ENCODE measurements at places on chromosomes 5 and 9. TPM values are rescaled to one million over a fixed set of nuclear protein-coding genes. Genes with fewer than 3 reads are reported as not detected.

DNA sequence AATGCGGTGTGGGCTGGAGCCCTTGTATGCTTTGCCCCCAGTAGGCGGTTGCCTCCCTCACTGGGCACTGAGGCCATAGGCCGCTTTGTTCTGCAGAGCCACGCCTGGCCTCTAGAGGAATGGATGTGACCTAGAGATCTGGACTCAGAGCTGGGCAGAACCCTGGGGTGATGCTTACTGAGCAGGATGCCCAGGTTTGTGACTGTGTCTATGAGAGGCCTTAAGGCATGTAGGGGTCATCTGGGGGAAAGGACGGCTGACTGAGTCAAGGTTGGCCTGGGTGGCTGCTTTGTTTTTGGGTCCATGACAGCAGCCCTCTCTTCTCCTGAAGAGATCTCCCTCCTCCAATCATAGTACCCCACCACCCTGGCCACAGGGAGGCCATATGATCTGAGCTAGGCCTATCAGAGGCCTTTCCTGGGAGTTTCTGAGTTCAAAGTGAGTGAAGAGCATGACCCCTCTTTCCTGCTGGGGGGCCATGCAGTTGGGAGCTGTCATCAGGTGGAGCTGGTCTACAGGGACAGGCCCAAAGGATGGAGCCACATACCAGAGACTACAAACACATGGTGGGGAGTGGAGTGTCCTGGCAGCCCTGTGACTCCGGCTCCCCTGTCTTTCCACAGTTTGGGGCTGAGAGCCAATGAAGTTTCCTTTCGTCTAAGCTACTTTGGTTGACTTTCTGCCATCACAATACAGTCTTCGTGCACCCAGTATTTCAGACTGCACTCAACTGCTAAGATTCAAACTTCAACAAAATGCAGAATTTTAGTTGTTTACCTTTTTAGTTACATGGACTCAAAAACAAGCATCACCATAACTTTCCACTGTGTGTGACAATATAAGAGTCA lies 165.4 kb downstream of the AUH start:
- no peak for DNase-seq

DNA sequence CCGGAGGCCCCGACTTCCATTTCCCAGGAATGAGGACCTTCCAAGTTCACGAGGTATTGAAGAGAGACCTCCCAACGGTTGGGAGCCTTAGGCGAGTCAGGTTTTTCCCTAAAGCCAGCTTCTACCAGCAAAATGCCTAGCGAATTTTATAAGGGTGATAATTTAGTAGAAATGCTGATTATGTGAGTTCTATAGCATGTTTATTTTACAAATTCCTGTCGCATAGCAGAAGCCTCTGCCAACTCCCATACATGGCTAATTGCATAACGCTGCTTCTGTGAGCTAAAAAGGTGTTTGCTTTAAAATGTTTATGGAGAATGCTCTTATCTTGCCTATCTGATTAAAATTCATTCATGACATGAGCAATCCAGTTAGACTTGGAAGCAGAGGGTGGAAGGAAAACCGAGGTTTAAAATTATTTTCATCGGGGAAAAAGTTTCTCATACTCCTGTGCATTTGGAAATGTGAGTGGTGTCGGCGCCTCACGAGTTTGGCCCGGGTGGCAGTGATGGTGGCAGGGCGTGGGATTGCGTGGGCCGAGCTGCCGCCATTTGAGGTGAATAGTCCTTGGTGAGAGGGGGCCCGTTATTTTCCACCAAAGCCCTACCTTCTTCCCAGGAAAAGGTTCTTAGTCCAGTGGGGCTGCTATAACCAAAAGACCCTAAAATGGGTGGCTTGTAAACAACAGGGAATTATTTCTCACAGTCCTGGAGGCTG lies 104.4 kb upstream of the FCN2 start:
- DNase-seq = no peak

GRCh38 chr5:32017692-32018367 lies 156.3 kb downstream of the GOLPH3 start:
- no peak for DNase-seq

Gene IPO11
- total RNA-seq = 25.4 TPM

- DNase-seq = no peak
Measured at GRCh38 chr9:96149533-96150280, 152.3 kb downstream of the HSD17B3 start.

- DNase-seq = peak; percentile 32
Measured at GRCh38 chr9:137458194-137459151, 661 bp downstream of the NSMF start.

DNA sequence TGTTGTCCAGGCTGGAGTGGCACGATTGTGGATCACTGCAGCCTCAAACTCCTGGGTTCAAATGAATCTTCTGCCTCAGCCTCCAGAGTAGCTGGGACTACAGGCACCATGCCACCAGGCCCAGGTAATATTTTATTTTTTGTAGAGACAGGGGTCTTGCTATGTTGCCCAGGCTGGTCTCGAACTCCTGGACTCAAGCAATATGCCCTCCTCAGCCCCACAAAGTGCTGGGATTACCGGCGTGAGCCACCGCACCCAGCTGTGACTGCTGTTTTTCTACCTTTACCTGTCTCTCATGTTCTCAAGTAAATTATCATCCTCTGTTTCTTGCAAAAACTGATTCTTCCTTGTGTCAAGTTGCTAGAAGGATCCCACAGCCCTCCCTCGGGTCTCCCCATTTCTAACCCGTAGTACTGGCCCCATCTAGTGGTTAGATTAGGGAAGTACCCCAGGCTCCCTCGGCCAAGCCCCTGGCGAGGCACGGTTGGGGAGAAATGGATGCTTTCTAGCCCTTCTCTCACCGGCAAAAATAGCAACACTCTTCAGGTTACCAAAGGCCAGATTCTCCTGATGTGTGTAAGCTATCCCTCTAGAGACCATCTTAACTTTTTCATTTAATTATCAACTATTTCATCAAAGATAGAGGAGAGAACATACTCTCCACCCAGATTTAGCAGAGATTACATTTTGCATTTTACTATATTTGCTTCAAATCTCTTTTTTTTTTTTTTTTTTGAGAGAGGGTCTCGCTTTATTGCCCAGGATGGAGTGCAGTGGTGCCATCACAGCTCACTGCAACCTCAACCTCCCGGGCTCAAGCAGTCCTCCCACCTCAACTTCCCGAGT lies 19.2 kb upstream of the TOR1B start:
- DNase-seq = peak; percentile 56

- DNase-seq = no peak
Measured at GRCh38 chr9:93665128-93665636, 88.8 kb downstream of the PHF2 start.

DNA sequence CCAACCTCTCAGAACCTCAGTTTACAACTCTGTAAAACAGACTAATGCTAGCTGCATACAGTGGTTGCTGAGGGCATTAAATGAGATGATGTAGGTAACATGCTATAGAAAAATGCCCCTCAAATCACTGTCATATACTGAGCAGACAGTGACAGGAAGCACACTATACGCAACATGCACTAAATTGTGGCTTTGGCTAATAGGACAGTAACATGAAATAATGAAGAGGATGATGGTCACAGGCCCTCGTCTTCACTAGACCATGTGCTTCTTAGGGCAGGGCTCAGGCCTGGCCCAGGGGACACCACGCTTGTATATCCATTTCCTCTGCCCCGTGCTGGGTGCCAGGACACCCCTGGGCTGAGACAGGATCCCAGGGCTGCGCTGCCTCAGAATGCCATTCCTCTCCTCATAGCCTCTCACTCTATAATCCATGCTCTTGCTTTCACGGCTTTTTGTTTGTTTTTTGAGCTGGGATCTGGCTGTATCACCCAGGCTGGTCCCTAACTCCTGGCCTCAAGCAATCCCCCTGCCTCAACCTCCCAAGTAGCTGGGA lies 18.9 kb downstream of the CSF1R start:
- no peak for DNase-seq

Gene TMEM215
- not detected for total RNA-seq

Gene TPM2
- 604 TPM for total RNA-seq

Gene RCL1
- total RNA-seq = 10.1 TPM
